ENCODE measurements at places on chromosomes 5 and 9. TPM values are rescaled to one million over a fixed set of nuclear protein-coding genes. Genes with fewer than 3 reads are reported as not detected.

GRCh38 chr9:108663422-108663821 is 192.4 kb downstream of the ACTL7B start:
- no peak for DNase-seq

DNA sequence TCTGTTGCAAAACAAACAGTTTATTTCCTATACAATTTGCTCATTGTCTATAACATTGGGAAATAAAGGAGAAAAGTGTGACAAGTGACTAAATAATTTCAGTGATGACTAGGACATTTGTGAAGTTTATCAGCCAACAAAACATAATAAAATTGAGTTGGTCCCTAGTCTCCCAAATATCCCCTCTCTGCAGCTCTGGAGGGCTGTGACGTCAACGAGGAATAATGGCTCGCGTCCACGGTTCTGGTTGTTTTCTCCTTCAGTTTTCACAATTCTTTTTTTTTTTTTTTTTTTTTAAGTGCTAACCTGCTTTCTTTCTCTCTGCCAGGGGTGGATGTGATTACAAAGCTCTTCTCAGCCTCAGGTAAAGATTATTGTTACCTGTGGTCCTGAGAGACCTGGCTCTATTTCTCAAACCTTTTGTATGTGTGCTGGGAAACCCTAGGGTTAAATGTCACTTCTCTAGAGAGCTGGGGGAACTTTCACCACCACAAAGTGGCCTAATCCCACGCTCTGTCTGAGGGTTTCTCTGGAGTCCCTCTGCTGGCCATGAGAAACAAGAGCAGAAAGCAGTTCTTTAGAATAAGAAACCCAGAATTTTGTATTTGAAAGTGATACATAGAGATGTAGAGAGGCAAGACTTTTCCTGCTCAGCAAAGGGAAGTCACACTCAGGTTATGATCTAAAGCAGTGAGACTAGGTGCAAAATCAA is 36.2 kb upstream of the ANKRD55 start:
- no peak for DNase-seq

- no peak for DNase-seq
Observed at GRCh38 chr5:137263371-137264005, 235.6 kb downstream of the SPOCK1 start.

GRCh38 chr9:137851516-137852267 is 25.9 kb upstream of the CACNA1B start:
- no peak for DNase-seq

PRR16 gene
- 11.5 TPM for polyA plus RNA-seq

DNA sequence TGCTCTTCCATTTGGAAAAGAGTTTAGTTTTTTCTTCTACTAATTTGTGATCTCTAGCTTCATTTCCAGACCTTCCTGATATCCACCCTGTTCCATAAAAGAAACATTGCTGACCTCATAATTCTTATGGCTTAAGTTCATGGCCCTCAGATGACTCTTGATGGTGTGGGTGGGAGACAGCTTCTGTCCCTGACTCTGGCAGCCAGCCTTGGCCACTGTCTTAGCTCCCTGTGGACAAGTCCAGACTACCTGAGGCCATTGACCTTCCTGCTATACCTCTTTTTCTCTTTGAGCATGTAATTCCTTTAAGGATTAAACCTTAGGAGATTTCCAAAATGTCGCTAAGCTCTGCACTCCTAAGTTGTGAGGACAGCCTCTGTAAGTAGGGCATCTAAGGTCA is 101.1 kb upstream of the DAP start:
- no peak for DNase-seq

DNA sequence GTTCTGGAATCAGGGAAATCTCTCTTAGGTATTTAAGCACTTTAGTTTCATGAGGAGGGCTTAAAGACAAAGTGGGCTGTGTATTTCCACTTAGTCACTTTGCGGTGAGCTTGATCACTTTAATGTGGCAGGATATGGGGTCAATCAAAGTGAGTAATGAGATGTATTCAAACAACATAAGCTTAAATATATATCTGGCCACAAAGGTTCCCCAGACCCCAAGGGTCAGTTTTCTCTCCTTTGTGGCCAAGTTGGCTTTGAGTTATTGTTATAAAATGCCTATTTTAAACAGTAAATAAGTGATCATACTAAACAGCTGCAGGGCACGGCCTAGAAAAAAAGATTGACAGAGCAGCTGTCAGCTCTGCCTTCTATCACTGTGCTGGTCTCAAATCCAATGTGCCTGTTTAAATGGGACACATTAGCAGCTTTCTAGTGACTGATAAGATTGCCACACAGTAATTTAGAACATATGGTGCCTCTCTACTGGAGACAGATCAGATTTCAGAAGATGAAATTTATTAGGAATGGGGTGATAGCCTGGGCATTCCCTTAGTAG is 363.9 kb downstream of the AGTPBP1 start:
- DNase-seq: peak; percentile 45

- DNase-seq: no peak
Observed at GRCh38 chr5:168329302-168329701, 37.9 kb downstream of the WWC1 start.

GRCh38 chr5:175837171-175837699 is 34.1 kb upstream of the CPLX2 start:
- no peak for DNase-seq

GFRA3 gene
- 3.2 TPM for polyA plus RNA-seq

DRD1 gene
- polyA plus RNA-seq: 0.06 TPM

GRCh38 chr5:64074533-64074932 is 91.1 kb upstream of the RNF180 start:
- DNase-seq: peak; percentile 36

DNA sequence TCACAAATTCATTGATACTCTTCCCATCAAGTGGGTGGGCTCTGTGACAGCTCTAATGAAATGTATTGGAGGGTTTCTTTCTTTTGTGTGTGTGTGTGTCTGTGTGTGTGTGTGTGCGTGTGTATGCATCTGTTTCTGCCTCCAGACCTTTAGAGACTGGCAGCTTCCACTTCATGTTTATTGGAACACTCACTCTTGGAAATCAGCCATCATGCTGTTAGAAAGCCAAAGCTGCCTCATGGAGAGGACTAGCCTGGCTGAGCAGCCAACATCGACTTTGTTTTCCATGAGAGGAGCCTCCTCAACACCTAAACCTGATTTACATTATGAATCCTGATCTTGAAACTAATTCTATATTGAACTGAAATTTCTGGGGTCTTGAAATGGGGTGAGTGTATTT is 128.5 kb upstream of the FAM174A start:
- DNase-seq: peak; percentile 41

GRCh38 chr5:16179936-16180788 is 571 bp upstream of the MARCHF11 start:
- no peak for DNase-seq

DNA sequence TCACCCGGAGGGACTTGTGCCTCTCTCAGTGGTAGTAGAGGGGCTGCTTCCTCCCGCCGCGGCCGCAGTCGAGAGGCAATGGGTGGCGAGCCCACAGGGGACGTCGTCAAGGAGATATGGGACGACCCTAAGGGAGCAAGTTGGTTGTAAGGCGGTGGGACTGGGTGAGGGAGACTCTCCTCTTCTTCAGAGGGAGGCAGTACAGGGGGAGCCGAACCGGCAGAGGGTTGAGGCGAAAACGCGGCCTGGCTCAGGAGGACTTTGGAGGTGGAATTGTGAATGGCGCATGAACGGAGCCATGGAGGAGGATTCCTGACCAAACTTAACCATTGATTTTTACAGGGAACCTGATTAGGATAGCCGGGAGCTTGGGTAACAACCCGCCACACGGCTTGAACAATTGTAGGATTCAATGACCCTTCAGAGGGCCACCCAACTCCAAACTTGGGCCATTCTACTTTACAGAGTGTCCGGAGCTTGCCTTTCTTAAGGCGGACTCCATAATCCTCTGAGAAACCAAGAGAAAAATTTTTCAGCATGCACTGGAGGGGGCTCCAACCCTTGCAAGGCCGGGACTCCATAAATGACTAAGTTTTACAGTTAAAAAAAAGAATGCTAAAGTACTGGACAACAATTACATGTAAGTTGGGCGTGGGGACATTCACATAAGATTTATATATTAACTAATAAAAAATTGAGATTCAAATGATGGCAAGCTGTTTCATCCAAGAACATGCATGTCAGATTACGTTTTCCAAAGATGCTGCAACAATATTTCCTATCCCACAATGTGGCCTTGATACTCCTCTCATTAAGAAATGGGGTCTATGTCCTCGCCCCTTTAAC is 19.4 kb upstream of the RHOBTB3 start:
- no peak for DNase-seq

GRCh38 chr5:143126174-143127019 is 277.1 kb downstream of the NR3C1 start:
- peak; percentile 38 for DNase-seq

- DNase-seq: no peak
Observed at GRCh38 chr5:39164529-39165402, 54.6 kb downstream of the FYB1 start.

DNA sequence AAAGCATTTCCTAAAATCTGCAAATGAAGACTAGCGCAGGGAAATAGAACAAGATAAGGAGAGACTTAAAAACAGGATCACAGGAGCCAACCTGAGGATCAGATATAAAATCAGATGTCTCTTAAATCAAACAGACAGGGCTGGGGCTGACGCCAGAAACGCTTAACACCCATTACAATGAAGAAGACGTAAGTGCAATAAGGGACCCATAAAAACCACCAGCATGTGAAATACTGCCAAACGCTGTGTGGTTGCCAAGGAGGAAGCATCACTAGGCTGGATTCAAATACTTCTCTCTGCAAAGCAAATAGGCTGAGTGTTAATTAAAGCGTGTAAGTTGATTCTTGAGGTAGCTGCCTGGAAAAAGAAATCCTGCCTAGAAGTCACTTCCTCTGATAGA is 74.4 kb upstream of the ATP10B start:
- DNase-seq: peak; percentile 60

DNA sequence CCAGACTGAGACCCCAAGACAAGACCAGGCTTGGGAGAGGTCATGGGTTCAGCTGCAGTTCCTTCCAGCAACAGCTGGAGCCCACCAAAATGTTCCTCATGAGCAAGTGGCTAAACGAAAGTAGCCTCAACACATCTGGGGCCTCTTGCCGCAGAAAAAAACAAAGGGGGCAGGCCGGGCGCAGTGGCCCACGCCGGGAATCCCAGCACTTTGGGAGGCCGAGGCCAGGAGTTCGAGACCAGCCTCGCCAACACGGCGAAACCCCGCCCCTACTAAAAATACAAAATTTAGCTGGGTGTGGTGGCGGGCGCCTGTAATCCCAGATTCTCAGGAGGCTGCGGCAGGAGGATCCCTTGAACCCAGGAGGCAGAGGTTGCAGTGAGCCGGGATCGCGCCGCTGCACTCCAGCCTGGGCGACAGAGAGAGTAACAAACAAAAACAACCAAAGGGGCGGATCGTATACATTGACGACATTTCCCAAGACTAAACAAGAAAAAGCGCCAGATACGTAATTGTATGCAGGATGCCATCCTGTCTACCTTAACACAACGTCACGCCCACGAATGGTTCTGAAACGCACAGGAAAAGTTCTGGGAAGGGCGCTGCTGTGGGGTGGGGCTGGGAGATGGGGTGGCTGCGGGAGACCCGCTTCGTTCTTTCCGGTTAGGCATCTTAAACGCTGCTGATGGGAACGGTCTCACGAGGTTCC is 1.7 kb downstream of the INPP5E start:
- DNase-seq: no peak

DNA sequence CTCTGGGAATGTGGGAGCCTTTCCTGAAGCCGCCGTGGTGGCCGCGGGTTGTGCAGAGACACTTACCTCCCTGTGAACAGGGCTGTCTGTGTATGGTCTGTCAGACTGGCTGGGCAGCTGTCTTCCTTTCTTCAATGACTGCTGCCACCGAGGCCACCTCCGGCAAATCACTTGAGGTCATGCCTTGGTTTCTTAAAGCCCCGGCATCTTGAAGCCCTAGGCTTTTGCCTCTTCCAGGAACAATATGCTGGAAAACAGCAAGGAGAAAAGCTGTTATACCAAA is 79.5 kb upstream of the ZSWIM6 start:
- no peak for DNase-seq

- DNase-seq: no peak
Observed at GRCh38 chr9:104774831-104775573, 11.1 kb downstream of the NIPSNAP3B start.

GRCh38 chr9:70073756-70074155 is 30.1 kb downstream of the MAMDC2 start:
- DNase-seq: no peak
